ENCODE measurements at places on chromosomes 7 and 10. TPM values are rescaled to one million over a fixed set of nuclear protein-coding genes. Genes with fewer than 3 reads are reported as not detected.

GRCh38 chr10:72285972-72286521 is 12.3 kb downstream of the DDIT4 start:
- no peak for DNase-seq

- no peak for DNase-seq
These were observed 19.8 kb downstream of the YME1L1 start for GRCh38 chr10:27134371-27134770.

DNA sequence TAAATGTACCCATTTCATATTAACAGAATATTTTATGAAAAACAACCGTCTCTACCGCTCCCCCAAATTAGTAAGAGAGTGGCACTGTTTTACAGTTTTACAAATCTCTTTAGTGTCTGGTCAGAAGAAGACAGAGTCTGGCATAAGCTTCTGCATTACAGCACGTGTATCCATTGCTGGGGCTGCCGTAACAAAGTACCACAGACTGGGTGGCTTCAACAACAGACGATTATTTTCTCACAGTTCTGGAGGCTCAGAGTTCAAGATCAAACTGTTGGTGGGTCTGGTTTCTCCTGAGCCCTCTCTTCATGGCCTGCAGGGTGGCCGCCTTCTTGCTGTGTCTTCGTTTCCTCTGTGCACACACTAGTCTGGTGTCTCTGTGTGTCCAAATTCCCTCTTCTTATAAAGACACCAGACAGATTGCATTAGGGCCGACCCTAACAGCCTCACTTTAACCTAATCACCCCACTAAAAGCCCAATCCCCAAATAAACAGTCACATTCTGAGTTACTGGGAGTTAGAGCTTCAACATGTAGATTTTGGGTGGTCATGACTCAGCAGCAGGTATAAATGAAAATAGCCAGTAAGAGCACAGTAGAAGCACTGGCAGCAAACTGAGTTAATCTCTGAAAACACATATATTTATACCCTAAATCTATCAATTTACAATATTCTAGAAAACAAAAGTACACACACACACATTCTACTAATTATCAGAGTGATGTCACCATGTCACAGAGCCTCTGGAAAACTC is 4.0 kb upstream of the SPOCK2 start:
- no peak for DNase-seq

GRCh38 chr10:37711617-37712488 is 145.6 kb downstream of the ZNF248 start:
- no peak for DNase-seq

Gene VWC2
- not detected for total RNA-seq

Gene SLIT1
- total RNA-seq: 0.32 TPM

All from CD4-positive, alpha-beta memory T cell (primary cell).